ENCODE measurements at places on chromosomes 4 and X.

DNA sequence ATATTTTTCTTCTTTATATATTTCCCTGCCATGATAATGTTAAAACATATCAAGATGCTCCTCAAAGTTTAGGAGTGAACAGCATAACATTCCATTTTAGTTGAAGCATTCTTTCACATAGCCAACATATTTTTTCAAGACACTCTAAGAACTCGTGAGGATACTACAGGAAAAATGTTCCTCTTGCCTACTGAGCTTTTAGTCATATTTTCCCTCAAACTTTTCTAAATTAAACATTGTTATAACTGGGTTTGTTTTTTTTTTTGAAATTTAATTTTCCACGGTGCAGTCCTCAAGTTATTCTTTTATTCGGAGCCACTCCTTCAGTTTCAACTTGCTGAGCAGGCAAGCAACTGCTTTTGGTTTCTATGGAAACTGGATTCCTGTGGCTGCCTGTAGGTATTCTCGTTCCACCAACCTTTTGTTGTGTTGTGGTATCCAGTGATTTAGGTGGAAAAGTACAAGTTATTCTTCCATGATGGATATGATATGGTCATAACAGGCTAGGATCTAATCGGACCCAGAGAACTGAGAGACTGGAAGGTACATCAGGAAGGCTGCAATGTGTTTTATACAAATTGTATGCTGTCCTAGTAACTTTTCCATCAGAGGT lies 248.0 kb downstream of the TRIML1 start:
- DNase-seq, result no peak

GRCh38 chr4:1985780-1986577 lies 22.8 kb downstream of the NELFA start:
- DNase-seq, result no peak

GRCh38 chr4:189767941-189768340 lies 172.7 kb upstream of the FRG1 start:
- DNase-seq, result no peak

GRCh38 chr4:54390670-54391069 lies 161.6 kb downstream of the PDGFRA start:
- no peak for DNase-seq

GRCh38 chr4:113996599-113997177 lies 17.2 kb upstream of the ARSJ start:
- no peak for DNase-seq

GRCh38 chrX:100085846-100086245 lies 324.2 kb downstream of the PCDH19 start:
- no peak for DNase-seq
